T-helper 9 cell (primary cell): ENCODE measurements at places on chromosomes 7 and 10.

- DNase-seq = peak; percentile 27
Observed at GRCh38 chr10:31321396-31321941, 2.5 kb downstream of the ZEB1 start.

DNA sequence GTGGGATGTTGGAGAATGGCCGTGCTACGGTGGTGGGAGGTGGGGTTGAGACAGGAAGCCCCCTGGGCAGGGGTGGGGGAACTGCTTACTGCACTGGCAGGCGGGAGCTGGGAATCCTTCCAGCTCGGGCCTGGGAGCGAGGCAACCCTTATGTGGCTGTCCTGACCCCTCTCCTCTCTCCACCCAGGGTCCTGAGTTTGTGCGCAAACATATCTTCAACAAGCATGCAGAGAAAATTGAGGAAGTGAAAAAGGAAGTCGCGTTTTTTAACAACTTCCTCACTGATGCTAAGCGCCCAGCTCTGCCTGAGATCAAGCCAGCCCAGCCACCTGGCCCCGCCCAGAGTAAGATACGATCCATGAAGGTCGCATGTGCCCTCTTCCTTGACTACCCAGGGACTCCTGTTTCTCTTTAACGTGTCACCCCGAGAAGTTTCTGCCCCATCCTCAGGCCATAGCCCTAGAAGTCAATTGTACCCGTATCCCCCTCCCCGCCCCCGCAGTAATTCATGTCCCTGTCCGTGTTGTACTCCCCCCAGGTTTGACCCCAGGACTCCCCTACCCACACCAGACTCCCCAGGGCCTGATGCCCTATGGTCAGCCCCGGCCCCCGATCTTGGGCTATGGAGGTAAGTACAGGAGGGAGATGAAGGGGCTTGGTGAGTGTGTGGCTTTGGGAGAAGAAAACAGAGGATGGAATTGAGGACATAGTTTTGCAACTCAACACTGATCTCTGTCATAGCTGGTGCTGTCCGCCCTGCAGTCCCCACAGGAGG lies 1.8 kb downstream of the UFSP1 start:
- peak; percentile 51 for DNase-seq

DNA sequence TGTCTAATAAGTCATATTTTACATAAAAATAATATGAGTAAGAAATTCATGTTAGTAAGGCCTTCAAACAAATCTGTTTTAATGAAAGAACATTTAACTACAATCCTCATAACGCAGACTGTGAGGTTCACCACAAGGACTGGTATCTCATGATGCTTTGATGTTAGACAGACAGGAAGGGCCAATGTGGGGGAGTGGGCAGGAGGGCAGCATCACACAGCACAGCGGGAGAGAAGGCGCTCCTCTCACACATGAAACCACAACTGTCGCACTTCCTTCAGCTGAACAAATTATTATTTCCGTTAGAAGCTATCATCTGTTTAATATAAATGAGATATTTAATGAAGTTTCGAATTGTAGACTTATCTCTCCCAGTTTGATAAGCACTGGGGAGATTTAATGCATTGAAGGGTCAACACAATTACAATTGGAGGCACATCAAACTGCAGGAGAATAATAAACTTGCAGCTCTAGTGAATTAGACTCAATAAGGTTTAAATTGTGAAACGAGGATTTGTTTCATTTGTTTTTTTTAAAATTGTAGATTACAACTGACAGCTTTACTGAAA lies 466.1 kb downstream of the PARD3 start:
- DNase-seq = no peak

DNA sequence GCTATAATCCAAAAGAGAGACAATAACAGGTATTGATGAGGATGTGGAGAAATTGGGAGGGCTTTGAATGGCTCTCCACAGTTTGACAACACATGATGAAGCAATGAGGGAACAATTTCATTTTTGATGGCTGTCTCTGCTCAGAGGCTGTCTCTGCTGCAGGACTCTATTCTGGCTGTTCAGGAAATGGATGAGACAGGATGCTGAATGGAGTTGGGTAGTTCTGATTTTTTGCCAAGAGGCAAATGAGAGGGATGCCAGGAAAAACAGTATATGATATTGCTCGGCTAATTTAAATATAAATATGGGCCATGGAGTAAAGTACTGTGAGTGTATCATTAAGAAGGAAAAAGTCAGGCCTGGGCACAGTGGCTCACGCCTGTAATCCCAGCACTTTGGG lies 16.8 kb downstream of the APBB1IP start:
- no peak for DNase-seq

DNA sequence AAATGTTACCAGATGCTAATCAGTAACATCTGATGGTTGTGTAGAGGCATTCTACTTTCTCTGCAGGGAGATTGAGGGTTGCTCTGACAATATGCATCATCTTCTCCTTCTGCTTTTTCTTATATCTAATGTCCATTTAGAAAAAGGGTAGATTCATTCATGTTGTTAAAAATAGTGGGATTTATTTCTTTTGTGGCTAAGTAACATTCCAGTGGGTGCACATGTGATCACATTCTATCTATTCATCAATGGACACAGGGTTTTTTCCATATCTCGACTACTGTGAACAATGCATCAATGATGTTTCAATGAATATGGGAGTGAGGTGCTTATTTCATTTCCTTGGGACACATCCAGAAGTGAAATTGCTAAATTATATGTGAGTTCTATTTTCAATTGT lies 103.9 kb downstream of the CRPPA start:
- no peak for DNase-seq

- no peak for DNase-seq
Observed at GRCh38 chr7:105985672-105986215, 22.7 kb downstream of the CDHR3 start.

GRCh38 chr7:92057375-92057774 lies 76.9 kb downstream of the CYP51A1 start:
- DNase-seq = no peak

DNA sequence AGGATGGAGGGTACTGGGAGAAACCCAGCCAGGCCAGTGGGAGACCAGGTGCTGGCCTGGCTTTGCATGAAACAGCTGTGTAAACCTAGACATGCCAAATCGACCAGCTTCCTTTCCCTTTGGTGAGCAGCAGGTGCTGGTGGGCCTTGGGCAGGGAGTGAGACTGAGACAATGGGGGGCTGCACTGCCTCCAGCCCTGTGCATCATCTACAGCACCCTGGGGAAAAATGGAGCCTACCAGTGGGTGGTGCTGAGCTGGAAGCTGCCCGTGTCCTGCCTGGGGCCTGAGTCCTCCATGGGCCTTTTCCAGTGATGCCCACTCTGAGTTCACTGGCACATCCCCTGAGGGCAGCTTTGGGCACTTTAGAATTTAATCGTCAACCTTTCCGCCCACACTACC lies 19.2 kb upstream of the DDC start:
- DNase-seq = no peak

GRCh38 chr7:106064771-106065574 lies 47.1 kb downstream of the SYPL1 start:
- DNase-seq = no peak

- DNase-seq = no peak
Observed at GRCh38 chr7:92691578-92691977, 101.4 kb upstream of the FAM133B start.

DNA sequence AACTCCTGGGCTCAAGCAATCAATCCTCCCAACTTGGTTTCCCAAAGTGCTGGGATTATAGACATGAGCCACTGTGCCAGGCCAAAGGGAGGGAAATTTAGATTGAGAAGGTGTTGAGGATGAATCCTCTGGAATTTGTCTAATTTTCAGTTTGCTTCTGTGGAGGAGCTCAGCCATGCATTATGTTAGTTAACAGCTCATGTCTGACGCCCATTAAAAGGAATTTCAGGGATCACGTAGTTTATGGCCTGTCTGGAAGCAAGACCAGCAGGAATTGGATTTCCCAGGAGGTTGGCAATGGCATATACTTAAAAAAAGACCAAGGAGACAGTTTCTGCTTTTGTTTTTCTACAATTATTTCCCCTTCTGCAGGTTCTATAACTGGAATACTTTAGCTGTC lies 165.7 kb downstream of the OTUD1 start:
- no peak for DNase-seq

GRCh38 chr7:2819161-2819953 lies 24.8 kb downstream of the GNA12 start:
- DNase-seq = no peak

GRCh38 chr10:54203401-54203800 lies 597.6 kb downstream of the PCDH15 start:
- DNase-seq = no peak
